NB4 (cell line): ENCODE measurements at places on chromosomes 7 and 10.

- no peak for DNase-seq
Observed at GRCh38 chr10:71429304-71429703, 32.6 kb downstream of the CDH23 start.

DNA sequence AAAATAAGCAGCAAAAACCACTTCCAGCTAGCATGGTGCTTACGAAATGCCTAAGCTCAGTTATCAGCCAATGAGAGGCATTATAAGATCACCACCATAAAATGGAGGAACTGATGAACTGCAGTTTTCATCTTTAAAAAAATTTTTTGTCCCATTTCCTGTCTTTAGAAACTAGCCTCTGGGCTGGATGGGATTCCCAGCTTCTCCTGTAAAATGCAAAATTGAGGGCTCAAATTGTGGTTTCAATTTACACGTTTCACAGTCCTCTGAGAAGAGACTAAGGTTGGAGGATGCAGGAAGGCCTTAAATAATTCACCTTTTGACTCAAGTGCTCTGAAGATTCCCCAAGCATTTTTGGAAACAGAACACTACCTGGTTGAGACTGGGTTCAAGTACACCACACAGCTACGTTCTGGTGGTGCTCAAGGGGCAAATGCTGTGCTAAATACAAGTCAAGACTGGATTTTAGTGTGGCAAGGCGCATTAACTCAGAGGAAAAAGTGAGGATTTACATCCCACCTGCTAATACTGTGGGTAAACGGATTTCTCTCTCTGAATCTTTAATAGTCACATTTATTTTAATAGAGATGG is 951 bp downstream of the ZNF25 start:
- DNase-seq: peak; percentile 79

- DNase-seq: no peak
Observed at GRCh38 chr7:121643320-121643719, 229.6 kb upstream of the PTPRZ1 start.

GRCh38 chr7:36653008-36653662 is 71.2 kb downstream of the AOAH start:
- DNase-seq: no peak

- DNase-seq: peak; percentile 87
Observed at GRCh38 chr10:71852355-71852937, 1.4 kb upstream of the PSAP start.

- no peak for DNase-seq
Observed at GRCh38 chr10:36195364-36195763, 553.3 kb upstream of the FZD8 start.

GRCh38 chr10:104331208-104331838 is 6.9 kb downstream of the ITPRIP start:
- DNase-seq: no peak

DNA sequence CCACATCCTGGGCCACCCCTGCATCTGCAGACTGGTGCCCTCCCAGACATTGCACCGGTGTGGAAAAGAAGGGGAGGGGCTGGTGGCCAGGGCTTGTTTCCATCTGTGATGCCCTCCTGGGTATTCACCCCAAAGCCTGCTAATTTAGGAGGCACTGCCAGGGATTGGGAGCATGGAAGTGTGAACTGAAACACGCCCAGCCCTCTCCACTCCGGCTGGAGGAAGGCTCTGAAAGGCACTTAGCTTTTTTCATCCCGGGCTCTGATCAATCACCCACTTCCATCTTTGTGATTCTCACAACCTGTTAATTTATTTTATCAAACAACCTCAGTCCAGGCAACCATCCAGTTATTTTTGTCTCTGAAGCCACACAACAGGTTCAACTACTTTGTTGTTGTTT is 20.9 kb upstream of the CPXM2 start:
- no peak for DNase-seq

GRCh38 chr7:140008755-140009610 is 53.8 kb downstream of the PARP12 start:
- no peak for DNase-seq

DNA sequence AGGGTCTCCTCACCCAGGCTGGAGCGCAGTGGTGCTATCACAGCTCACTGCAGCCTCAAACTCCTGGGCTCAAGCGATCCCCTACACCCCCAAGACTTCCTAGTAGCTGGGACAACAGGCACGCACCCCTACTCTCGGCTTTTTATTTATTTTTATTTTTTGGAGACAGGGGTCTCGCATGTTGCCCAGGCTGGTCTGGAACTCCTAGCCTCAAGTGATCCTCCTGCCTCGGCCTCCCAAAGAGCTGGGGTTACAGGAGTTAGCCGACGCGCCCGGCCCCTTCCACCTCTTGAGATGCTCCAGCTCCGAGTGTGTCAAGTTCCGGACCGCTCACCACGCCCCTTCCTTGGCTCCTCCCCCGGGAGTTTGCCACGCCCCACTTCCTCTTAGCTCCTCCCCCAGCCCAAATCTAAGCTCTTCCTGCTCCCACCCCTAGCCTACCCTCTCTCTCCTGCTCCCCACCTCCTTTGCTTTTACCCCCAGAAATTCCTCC is 6.3 kb downstream of the NAT16 start:
- DNase-seq: peak; percentile 74

DNA sequence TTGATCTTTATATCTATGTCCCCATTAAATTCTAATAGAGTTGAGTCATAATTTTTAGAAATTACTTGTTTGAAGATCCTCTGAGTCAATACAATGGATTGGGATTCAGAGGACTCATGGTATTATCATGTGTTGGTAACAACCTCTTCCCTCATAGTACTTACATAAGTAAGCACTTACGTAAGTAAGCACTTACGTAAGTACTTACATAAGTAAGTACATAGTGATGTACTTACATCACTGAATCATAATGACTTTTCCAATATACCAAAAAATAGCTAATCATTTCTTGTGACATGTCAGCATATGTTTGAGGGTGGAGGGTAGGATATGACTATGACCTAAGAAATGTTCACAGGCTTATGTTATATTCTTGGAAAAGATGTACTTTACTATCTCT is 740.5 kb downstream of the SORCS1 start:
- no peak for DNase-seq

DNA sequence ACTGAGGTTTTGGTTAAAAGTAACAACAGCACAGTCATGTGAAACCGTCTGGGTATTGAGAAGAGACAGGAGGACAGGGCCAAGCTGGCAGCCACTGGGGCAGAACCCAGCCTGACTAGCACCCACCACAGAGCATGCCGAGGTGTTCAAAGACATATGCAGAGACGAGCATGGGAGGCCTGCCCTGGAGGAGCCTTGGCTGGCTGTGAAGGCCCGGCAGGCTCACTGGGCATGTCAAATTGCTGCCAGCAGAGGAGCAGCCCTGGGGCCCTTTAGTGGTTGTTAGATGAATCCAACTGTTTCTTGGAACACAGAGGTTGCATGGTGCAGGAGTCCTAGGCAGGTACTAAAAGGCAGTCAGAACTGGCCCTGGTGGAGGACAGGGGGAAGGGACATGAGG is 5.0 kb upstream of the GDF2 start:
- no peak for DNase-seq

- DNase-seq: no peak
Observed at GRCh38 chr7:88204525-88205110, 15.2 kb downstream of the SRI start.

DNA sequence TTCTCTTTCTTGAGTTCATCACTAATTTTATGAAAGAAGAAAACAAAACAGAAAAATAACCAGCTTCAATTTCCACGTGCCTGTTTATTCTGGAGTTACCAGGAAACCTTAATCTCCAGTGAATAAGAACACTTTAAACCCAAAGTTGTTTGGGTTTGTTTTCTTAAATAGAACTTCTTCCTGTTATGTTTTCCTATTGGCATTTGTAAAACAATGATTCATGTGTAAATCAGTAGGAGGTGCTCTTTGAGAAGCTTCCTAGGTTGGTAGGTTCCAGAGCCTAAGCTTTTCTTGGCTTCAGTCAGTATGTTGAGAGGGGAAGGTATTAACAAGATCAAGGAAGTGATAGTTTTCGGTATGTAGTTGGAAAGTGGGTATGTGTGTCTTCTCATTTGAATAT is 119.0 kb downstream of the BICC1 start:
- DNase-seq: no peak

GRCh38 chr10:114683593-114683992 is 25.5 kb upstream of the ABLIM1 start:
- no peak for DNase-seq

- DNase-seq: no peak
Observed at GRCh38 chr7:69764147-69764546, 165.9 kb downstream of the AUTS2 start.

GRCh38 chr10:100997360-100998182 is 2.0 kb upstream of the LZTS2 start:
- DNase-seq: peak; percentile 83

- peak; percentile 38 for DNase-seq
Observed at GRCh38 chr7:6232116-6232515, 40.3 kb downstream of the CYTH3 start.

GRCh38 chr7:116502201-116503096 is 2.9 kb downstream of the CAV2 start:
- DNase-seq: no peak

GRCh38 chr10:98255146-98255877 is 12.7 kb downstream of the LOXL4 start:
- DNase-seq: no peak

DNA sequence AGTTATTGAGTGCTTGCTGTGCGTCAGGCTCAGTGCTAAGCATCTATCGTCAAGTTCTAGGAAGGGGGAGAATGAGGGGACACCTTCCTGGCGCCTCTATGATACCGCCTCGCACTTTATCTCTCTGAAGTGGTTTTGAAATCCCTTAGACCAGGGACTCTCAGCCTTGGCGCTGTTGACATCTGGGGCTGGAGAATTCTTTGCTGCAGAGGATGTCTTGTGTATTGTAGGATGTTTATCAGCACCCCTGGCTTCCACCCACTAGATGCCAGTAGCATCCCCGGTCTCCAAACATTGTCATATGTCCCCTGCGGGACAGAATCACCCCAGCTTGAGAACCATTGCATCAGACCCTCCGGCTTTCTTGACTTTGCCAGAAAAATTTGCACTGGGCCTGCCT is 285.5 kb downstream of the CCDC3 start:
- DNase-seq: no peak

- no peak for DNase-seq
Observed at GRCh38 chr7:26191974-26192479, 8.5 kb downstream of the HNRNPA2B1 start.

DNA sequence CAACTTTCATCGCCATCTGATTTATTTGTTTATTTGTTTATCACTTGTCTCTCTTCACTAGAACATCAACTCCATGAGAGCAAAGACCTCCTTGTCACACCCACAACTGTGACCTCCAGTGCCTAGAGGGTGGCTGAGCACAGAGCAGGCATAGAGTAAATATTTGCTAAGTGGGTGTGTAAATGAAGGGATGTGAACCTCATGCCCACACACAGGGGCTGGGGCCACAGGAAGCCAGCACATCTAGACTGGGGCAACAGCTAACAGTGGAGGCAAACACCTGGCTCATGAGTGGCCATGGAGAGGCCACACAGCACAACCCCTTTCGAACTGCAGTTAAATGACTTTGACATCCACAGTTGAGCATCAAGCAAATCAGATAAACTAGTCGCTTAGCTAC is 39.8 kb downstream of the AKR1B1 start:
- DNase-seq: no peak

- DNase-seq: peak; percentile 70
Observed at GRCh38 chr10:48444266-48444665, 137.8 kb downstream of the MAPK8 start.

DNA sequence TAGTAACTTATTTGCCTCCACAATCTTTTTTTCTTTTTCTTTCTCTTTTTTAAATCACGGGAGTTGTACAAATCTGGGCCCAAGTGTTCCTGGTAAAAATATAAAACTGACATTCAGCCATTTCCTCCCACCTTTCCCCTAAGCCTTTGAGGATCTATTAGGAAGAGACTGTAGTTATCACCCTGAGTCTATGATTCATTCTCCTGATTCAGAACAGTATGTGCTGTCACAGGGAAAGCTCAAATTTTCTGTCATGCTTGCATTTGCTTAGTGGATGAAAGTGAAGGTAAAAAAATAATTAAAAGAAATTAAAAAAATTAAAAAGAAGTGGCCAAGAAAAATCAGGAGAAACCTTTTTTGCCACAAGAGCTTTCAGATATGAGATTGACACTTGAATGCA is 71.7 kb downstream of the KIF20B start:
- no peak for DNase-seq

DNA sequence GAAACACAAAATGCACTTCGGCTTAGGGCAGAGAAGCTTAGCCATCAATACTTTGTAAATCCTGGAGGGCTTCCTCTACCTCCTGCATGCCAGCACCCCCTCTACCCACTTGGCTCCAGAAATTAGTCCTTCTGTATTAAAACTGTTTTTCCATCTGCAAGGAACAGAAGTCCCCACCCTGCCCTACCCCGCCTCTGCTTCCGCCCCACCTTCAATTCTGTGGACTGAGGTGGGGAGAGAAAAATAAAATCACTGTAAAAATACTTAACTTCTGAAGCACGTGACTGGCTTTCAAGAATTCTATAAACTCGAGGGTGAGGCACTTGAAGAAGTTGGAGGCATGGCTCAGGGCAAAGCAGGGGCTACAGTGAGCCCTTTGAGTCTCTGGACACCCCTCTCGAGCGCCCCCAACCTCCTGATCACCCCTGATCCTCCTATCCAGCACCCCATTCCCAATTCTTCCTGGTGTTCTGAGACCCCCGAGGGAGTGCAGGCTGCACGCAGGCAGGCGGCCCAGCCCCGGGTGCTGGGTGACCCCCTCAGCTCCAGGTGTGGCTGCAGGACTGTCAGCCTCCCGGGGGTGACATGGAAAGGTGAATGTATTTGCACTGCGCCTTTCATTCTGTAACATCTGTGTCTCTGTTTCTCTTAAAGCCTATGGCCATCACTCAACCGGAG is 7.3 kb upstream of the KIAA1217 start:
- no peak for DNase-seq

DNA sequence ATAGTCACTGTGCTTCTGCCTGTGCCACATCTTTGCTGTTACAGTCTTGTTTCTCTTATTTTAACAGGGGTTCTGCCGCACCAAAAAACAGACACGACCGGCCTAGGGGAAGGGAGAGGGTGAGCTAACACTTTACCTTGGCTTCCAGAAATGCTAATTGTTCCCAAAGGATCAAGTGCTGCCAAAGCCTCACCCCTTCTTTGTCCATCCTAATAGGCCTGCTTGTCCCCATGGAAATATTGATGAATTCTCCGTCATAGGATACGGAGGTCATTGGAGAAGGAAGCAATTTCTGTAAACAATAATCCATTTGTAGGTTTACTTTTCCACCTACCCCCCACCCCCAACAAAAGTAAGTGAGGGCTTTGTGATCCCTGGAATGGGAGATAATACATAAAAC is 567.3 kb downstream of the KCNMA1 start:
- no peak for DNase-seq

- DNase-seq: no peak
Observed at GRCh38 chr7:122442929-122443328, 138.4 kb upstream of the FEZF1 start.

- peak; percentile 95 for DNase-seq
Observed at GRCh38 chr10:133520193-133520738, 6.9 kb upstream of the CYP2E1 start.

GRCh38 chr7:42994096-42994495 is 61.9 kb downstream of the MRPL32 start:
- DNase-seq: no peak

GRCh38 chr7:131164025-131164925 is 163.4 kb upstream of the MKLN1 start:
- no peak for DNase-seq
